ENCODE measurements at places on chromosomes 5 and 9.

DNA sequence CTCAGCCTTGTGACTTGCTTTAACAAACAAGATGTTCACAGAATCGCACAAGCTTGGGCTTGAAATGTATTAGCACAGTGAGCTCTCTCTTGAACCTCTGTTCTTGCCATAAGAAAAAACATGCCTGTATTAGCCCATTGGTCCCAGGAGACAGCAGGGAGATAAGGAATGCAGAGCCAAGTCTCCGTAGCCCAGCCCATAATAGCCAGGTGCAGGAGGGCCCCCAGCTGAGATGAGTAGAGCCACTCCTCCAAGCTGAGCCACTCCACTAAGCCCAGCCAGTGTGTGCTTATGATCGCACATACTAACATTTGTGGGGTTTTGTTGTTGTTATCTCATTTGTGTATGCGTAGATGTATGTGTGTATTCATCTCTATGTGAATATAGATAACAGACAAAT, 21.6 kb upstream of the SVEP1 start:
- DNase-seq, result no peak

DNA sequence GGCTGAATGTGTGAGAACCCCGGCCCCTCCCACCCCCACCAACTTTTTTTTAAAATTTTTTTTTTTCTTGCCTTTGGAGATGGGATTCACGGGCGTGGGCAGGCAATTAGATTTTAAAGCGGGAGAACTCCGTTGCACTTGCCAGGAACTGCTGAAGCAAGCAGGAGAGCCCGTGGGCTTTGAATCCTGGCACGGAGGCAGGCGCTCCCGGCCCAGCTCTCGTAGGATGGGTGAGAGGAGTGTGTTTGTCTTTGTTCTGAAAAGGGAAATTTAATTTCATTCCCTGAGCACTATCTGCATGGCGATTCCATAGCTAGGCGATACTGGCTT, 54.3 kb upstream of the BOD1 start:
- DNase-seq, result no peak

DNA sequence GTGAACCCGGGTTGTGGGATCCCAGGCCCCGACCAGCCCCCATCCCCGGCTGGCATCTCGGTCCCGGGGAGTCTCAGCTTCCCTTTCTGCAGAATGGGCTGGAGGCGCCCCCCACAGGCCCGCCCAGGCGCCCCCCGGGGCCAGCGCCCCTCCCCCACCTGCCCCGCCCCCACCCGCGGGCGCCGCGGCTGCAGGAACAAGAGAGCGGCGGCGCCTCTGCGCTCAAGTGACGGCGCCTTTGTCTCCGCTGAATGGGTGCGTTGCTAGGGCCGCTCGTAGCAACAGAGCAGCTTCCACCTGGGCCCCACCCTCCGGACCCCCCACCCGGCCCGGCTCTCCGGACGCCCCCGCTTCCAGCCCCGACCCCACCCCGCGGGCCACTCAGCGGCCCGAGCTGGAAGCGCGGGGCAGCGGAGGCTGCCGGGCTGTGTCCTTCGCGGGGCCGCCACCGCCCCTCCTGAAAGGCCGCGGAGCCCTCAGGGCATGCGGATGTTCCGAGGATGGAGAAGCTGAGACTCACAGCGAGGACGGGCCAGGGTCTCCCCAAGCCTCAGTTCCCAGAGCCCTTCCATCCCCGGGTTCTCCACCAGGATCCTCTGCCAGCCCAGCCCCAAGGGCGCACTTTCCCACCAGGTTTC, 27.5 kb downstream of the ADGRD2 start:
- no peak for DNase-seq

DNA sequence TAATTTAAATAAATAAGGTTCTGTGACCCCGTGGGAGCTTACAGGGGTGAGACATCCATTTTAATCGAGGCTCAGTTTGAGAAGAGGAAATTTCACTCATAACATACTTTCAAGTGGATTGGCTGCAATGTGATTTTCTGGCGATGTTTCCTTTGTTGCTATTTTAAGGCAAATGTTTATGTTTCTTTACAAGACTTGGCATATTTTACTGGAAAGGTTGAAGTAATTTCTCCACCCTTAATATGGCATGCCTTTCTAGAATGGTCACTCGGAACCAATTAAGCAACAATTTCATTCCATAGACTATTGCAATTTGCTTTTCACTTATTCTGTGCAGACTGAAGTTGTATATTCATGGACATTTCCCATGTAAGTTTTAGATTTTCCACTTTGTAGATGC, 438.0 kb upstream of the WWC1 start:
- no peak for DNase-seq

DNA sequence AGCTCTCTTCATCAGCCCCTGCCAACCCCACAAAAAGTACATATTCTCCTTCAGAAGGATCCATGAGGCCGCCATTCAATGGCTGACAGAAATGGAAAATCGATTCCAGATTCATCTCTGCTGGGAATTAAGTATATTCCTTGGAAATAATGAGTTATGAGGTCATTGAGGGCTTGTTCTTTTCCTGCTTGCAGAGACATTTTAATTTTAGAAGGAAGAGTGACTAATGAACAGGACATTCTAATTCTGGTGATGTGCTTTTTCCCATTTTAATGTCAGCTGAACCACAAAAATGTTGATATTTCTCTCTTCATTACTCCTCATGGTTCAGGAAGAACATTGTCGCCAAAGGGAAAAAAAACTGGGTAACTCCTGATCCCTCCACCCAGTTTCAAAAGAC, 314.0 kb downstream of the PIK3R1 start:
- DNase-seq, result no peak

GRCh38 chr5:4873652-4874051, 266.5 kb upstream of the ADAMTS16 start:
- no peak for DNase-seq

DNA sequence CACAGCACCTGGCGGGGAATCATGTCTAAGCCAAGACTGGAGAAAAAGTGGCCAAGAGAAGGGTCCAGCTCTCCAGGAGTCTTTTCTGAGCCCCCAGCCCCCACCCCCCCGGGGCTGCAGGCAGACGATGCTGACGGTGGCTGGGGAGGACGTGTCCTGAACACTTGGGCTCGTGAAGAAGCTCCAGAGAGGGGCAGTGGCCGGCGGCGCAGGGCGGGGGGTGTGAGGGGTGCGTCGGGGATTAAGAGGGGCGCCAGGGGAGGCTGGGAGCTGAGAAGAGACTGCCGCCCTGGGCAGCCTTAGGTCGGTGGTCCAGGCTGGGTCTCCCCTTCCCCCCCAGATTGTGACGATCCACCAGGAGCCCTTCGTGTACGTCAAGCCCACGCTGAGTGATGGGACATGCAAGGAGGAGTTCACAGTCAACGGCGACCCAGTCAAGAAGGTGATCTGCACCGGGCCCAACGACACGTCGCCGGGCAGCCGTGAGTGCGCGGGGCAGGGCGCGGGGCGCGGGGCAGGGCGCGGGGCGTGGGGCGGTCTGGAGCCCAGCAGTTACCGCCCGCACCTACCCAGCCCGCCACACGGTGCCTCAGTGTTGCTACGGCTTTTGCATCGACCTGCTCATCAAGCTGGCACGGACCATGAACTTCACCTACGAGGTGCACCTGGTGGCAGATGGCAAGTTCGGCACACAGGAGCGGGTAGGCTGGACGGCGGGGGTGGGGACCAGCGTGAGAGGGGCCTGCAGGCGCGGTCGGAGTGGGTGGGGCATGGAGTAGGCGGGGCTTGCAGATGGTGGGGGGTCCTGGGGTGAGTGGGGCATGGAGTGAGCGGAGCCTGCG, 8.9 kb downstream of the LRRC26 start:
- no peak for DNase-seq

- no peak for DNase-seq
These were observed 24.6 kb downstream of the TRAF2 start for GRCh38 chr9:136910901-136911245.

DNA sequence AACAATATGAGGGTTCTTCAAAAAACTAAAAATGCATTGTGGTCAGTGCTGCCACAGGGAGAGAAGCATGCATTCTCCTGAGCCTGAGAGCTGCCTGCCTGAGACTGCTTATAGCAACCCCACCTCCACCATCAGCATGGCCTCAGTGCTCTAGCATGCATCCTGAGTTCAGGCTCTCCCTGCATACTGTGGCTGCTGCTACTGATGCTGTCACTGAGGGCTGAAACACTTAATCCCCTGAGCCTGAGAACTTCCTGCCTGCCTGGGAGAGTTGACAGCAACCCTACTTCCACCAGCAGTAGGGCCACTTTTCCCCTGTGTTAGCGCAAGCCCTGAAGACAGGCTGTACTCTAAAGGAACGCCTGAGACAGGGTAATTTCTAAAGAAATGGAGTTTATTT, 206.0 kb downstream of the FBXO4 start:
- DNase-seq, result no peak

GRCh38 chr9:115042781-115043509, 75.0 kb downstream of the TNC start:
- DNase-seq, result no peak
